ENCODE measurements at places on chromosomes 11 and 22.

DNA sequence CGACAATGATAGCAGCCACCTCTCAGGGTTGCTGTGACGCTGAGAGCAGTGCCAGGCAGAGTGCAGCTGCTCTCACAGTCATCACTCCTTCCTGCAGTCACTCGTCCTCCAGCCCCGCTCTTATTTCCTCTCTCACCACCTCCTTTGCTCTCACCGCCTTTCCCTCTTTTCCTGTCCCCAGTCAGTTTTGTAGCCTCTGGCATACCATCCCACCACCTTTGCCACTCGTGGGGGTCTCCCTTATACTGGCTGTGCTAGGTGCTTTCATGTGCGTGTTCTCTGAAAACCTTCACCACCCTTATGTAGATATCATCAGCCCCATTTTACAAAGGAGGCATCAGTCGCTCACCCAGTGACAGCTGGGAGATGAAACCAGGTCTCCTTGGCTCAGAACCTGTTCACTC, 19.3 kb upstream of the ST3GAL4 start:
- no peak for DNase-seq

DNA sequence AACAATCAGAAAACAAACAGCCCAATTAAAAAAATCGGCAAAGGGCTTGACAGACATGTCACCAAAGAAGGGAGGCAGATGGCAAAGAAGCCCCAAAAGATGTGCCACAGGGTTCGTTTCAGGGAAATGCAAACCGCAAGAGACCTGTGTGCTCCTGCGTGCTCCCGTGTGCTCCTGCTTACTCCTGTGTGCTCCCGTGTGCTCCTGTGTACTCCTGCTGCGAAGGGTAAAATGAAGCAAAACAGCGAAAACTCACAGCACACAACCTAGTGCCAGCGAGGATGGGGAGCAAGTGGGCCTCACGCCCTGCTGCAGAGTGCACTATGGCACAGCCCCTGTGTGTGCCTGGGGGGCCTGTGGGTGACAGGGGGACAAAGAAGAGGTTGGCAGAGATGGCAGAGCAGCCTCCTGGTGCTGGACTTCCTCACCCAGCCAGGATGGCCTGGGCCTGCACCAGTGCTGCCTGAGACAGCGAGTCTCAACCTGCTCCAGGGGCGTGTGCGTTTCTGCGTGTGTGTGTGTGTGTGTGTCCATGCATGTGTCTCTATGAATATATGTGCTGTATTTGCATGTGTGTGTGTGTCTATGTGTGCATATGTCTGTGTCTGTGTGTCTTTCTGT, 14.0 kb downstream of the ASCL2 start:
- DNase-seq, result no peak

- no peak for DNase-seq
These were observed 1049.7 kb upstream of the RAG2 start for GRCh38 chr11:37647767-37648166.

GRCh38 chr11:127055236-127055635, 54.7 kb upstream of the KIRREL3 start:
- no peak for DNase-seq

DNA sequence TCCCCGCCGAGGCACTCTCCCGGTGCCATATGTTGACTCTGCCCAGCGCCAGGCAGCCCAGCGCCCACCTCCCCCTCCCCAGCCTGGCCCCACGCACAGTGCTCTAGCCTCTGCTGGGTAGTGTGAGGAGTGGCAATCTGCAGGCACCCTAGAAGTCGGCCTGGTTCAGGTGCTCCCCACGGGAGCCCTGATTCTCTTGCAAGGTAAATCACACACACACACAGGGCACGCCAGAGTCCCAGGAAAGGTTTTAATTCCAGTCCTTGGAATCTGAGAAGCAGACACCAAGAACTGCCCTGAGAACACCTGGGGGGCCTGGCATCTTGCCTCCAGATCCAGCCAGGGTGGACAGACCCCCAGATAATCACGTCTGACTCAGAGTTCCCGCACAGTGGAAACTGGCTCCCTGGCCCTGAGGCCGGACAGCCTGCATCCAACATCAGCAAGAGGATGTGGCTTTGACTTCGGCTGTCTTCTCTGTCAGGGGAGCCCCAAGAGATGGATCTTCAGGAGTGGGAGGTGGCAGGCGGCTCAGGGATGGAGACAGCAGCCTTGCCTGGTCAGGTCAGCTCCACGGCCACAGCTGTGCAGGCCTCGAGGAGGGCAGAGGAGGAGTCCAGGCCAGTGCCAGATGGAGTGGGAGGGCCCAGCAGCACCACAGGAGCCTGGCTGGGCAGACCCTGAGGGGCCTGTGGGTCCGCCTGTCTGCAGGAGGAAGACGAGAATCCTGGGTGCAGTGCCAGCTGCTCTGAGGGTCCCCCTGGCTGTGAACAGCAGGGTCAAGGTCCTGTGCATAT, 1.1 kb upstream of the RIN1 start:
- no peak for DNase-seq

- no peak for DNase-seq
These were observed 189.3 kb downstream of the FAT3 start for GRCh38 chr11:92413757-92414513.

- DNase-seq, result no peak
These were observed 20.7 kb downstream of the TNKS1BP1 start for GRCh38 chr11:57303990-57304579.

DNA sequence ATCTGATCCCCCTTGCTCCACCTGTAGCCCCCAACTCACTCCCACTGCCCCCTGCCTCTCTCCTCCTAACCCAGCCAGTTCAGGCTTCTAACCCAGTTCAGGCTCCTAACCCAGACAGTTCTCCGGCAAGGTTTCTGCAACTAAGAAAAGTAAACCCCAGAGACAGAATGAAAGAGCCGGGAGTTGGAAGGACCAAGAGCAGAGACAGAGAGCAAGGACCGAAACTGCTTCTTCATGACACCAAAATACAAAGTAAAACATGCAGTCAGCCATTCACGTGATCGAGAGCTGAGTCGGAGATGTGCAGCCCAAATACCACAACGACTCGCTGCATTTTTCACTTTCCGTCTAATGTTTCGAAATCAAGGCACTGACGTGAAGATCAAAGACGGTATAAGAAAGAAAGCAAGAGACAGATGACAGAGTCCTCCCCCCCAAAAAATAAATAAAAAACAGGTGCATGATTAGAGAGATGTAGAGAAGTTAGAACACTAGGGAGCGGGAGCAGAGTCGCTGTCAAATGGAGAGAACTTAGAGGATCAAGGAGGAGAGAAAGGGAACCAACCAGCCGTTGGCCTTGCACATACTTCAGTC, 884 bp downstream of the IL10RA start:
- DNase-seq, result no peak

GRCh38 chr11:1293619-1294015, 15.8 kb downstream of the TOLLIP start:
- no peak for DNase-seq

DNA sequence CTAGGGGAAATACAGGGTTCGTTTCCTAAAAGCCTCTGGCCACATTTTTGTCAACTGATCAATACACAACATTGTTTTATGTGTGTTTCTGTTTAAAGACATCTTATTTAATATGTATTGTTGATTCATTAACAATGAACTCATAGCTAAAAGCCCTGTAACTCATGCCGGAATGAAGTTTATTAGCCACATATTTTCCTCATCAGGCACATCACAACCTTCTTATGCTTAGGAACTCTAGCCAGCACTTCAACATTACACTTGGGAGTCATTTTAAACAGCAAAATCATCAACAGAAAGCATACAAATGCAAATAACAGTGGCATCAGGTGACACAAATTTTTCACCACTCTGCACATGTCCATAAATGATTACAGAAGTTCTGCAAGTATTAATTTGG, 15.1 kb upstream of the BLID start:
- no peak for DNase-seq

- DNase-seq, result no peak
These were observed 3.3 kb downstream of the RAB6A start for GRCh38 chr11:73757598-73757997.

DNA sequence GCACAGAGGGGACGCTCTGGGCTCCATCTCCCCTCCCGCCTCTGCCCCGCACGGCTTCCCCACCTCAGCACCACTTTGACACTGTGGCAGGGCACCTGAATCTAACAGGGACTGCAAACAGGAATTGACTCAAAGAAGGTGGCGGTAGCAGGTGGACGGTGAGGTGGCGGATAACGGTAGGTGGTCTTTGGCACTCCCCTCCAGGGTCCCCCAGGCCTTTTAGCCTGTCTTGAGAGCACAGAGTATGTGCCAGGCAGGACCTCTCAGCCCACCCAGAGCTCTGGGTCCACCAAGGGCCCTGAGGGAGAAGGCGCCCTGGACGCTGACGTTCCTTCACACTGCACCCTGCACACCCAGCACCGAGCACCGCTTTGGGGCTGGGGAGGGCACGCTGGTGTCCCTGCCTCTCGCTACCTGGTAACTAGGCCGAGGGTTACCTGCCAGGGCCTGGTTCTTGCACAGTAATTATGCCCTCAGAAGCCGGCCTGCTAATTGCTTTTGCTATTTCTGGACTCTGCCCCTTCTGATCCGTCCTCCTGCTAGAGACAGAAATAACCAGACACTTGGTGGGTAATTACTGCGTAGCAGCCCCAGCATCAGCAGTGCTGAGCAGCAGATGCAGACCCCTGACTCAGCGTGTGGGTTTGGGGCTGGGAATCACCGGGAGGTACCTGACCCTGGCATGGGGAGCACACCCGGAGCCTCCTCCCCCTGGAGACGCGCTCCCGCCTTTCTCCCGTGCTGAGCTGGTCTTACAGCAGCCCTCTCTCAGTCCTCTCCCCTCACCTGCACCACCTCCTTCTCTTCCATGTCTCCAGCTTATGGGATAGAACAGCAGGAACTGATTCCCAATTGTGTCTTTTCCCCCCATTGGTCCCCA, 103.3 kb upstream of the B3GAT1 start:
- DNase-seq, result no peak

DNA sequence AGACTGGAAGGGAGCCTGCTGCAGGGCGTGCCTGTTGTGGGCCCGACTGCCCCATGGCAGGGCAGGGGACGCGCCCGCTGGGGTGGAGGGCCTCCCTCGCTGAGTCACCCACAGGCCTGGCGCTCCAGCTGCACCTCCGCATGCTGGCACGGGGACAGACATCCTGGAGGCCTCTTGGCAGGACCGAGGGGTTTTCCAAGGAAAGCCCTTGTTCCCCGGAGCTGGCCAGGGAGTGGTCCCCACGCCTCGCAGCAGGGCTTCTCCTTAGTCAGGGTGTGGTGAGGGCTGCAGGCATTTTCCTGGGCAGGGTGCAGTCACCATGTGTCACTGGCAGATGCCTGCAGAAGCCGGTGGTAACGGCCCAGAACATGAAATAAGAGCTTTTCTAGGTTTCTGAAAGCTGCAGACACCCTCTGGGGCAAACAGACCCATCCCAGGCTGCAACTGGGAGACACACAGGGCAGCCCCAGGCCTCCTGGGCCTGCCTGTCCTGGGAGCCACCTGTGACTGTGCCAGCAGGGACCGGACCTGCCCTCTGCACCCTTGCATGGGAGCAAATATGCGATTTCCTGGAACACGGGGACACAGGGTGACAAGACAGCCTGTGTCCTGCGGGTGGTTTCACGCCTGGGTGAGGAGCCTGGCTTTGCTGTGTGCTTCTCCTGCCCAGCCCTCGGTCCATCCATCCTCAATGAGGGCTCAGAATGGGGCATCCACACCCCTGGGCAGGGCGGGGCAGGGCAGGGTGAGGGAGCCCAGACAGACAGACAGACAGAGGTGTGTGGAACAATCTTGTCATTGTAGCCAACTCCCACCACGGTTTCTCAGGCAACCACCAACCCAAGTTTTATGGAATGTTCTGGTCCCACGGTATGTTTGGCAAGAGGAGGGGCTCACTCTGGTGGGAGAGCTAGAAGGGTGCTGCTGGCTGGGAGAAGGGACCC, 43.2 kb upstream of the FADD start:
- no peak for DNase-seq

DNA sequence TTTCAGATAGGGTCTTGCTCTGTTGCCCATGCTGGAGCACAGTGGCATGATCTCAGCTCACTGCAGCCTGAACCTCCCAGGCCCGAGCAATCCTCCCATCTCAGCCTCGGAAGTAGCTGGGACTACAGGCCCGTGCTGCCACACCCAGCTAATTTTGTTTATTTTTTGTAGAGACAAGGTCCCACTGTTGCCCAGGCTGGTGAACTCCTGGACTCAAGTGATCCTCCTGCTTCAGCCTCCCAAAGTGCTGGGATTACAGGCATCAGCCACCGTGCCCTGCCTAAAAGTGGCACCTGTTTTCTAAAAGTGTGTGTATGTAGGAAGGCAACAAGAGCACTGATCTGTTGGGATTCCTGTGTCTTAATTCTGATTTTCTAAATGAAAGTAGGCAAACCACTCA, 20.2 kb downstream of the PACS1 start:
- no peak for DNase-seq

- DNase-seq, result no peak
These were observed 1236.4 kb downstream of the FAM181B start for GRCh38 chr11:81497202-81497804.

GRCh38 chr11:4375431-4376140, 7.4 kb upstream of the OR52B4 start:
- DNase-seq, result no peak

DNA sequence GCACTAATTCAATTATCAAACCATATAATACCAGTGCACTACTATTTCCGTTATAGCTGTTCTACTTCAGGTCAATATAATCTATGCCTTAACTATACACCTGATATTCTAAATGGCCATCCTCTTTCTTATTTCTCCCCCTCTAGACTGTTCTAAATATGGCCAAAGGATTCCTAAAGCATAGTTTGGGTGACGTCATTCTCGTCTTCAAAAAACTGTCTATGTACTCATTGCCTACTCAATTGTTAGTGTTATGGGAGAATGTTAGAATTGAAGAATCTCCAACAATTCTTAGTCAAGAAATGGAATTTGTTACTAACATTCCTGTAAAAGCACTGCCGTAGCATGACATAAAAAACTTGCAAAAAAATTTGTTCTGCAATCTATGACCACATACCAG, 431.1 kb upstream of the ANO3 start:
- no peak for DNase-seq

DNA sequence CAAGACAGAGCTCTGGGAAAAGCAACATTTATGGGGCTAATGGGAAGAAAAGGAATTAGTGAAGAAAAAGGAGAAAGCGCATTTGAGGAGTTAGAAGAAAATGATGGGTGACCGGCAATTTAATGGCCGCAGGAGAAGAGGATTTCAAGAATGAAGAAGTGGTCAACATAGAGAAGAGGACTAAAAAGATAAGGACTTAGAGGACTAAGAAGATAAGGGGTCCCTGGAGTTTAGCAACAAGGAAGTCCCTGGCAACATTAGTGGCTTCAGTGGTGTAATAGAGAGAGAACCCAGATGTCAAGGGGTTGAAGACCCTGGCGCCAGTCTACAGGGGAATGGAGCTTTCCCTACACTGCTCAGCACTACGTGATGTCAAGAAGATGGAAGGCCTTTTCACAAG, 32.3 kb downstream of the WEE1 start:
- no peak for DNase-seq

GRCh38 chr11:63558459-63559157, 4.6 kb downstream of the PLAAT2 start:
- no peak for DNase-seq

- DNase-seq, result no peak
These were observed 14.8 kb upstream of the INCENP start for GRCh38 chr11:62108971-62109404.

All from activated CD8-positive, alpha-beta memory T cell treated with anti-CD3 and anti-CD28 coated beads for 4 hours (primary cell).